ENCODE measurements at places on chromosomes 6 and 20.
A peak's percentile ranks its signal among the peaks of the same experiment; 100 is the strongest.

DNA sequence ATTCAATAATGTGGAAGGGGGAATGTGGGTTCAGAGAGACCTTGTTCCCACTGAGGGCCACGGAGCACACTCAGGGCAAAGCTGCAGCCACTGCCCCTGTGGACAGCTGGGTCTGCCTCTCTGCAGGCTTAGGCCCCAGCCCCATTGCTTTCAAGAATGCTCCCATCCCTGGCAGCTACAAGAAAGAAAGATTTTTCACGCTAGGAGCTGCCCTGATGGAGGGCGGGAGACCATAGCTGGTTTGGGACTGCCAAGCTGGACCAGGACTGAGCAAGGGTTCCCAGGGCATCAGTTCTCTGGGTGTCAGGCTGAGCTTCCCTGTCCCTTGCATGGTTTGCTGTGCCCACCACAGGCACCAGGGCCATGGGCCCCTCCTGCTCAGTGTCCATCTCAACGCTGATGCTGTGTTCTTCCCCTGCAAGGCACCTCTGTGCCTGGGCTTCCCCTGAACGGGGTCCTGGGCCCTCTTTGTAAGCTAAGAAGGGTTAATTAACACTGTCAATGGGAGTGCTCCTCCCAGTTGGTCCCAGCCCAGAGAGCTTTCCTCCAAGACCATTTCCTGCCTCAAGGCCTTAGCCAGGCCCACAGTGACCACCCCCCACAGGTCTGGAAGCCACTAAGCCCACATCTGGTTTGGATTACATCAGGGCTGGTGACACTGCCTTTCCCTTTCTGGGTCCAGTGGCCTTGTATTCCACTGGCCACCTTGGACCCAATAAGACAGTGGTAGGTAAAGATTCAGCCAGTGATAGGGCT, 8.4 kb downstream of the FOXS1 start:
- peak; percentile 20 for DNase-seq

DNA sequence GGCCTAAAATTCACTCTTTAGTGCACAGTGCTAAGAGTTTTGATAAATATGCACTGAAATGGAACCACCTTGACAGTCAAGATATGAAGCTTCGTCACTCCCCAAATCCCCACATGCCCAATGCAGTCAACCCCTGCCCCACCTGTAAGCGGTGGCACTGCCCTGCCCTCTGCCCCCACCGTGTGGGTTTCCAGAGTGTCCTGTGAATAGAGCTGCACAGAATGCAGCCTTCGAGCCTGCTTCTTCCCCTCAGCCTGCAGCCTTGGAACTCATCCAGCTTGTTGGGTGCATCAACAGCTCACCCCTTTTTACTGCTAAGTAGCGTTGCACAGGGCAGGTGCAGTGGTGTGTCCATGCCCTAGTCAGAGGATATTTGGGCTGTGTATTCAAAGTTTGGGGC, 216.3 kb downstream of the SYNDIG1 start:
- DNase-seq: no peak

GRCh38 chr6:141986457-141986856, 146.3 kb upstream of the GJE1 start:
- no peak for DNase-seq

DNA sequence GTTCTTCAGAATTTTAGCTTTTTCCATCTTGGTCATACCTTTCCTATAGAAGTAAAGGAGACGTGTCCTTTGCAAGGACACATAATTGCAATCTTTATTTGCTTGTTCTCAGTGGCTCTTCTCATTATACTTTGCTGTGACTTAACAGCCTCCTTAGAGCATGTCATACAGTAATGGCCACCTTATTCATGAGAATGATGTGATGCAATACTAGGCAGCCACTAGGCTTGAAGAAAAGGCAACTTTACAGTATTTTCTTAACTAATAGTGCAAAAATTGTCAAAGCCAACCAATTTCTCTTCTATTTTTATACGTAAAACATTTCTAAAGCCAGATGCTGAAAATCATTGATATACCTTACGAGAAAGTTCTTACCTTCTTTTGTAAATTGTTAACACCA, 1296.8 kb upstream of the EYS start:
- DNase-seq: no peak

- DNase-seq: no peak
Observed at GRCh38 chr20:49867453-49868215, 47.7 kb downstream of the SPATA2 start.

GRCh38 chr6:158121335-158121734, 46.7 kb downstream of the SERAC1 start:
- no peak for DNase-seq

- no peak for DNase-seq
Observed at GRCh38 chr6:25732468-25733198, 21.9 kb upstream of the SLC17A4 start.

- no peak for DNase-seq
Observed at GRCh38 chr6:109024368-109024767, 70.3 kb downstream of the SESN1 start.
